ENCODE measurements at places on chromosomes 5 and 9.

DNA sequence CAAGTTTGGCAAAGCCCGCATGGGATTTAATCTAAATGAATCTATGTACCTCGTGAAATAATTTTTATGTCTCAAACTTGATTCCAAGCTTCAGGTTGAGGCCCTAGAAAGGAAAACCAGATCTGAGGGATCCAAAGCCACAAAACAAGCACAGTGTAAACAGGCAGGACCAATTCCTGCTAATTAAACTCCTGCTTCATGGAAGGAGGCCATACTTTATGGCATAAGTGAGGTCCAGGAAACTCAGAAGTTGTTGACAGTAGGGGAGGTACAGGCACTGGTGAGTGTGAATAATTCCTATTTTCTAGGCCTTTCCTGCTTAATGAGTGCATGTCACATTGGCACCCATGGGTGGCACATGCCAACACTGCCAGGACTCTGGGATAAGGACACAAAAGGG, 648.6 kb upstream of the SGCD start:
- DNase-seq: no peak

GRCh38 chr9:7165331-7165975, 407.7 kb downstream of the KDM4C start:
- DNase-seq: no peak

- no peak for DNase-seq
Measured at GRCh38 chr9:22157276-22157675, 148.2 kb upstream of the CDKN2B start.

DNA sequence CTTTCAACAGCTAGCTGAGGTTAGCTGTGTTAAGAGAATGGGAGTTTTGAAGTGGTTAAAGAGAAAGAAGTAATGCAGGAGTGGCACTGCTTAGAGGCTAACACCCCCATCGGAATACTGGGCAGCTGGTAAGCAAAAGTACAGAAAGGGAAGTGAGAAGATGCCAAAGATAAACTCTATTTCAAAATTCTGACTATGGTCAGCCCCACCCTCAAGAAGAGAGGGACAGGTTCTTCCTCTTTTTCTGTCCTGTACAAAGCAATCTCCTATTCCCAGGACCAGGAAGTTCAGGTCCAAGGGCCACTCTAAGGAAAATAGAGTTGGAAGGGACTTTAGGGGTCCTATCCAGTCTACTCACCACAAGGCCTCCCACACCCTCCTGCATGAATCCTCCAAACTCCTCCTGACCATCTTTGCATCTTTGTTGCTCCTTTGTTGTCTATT, 45.9 kb upstream of the JAK2 start:
- DNase-seq: no peak

GRCh38 chr5:157431544-157432200, 28.3 kb upstream of the NIPAL4 start:
- peak; percentile 63 for DNase-seq

GRCh38 chr5:178177569-178177968, 9.6 kb downstream of the GMCL2 start:
- no peak for DNase-seq

DNA sequence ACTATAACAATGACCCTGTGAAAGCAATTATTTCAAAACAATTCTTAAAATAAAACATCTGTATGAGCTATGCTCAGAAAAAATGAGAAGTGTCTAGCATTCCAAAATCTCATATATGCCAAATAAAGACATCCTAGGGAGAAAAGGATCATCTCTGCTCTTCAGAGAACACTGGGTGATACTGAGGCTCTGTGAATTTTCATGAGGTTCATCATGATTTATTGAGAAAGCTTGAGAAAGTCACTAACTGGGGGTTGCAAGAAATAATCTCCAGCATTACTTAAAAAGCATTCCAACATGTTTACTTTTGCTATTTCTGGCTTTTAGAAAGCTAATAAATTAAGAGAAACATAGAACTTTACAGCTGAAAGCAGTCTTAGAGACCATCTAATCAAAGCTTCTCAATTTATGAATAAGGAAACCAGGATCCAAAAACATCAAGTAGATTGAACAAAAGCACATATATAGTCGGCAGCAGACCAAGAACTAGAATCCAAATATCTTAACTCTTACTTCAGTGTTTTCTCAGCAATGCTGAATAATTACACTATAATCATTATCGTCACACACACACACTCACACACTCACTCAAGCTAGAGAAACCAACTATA, 372.8 kb downstream of the NR2F1-AS1 start:
- no peak for DNase-seq

- DNase-seq: no peak
Measured at GRCh38 chr5:171467107-171467506, 47.7 kb downstream of the FGF18 start.

GRCh38 chr5:154782812-154783592, 27.8 kb downstream of the LARP1 start:
- no peak for DNase-seq

GRCh38 chr5:143222287-143223231, 180.9 kb downstream of the NR3C1 start:
- DNase-seq: no peak

- DNase-seq: no peak
Measured at GRCh38 chr9:27468462-27469110, 55.5 kb upstream of the IFNK start.

- peak; percentile 57 for DNase-seq
Measured at GRCh38 chr5:61332851-61333320, 828 bp downstream of the ZSWIM6 start.

DNA sequence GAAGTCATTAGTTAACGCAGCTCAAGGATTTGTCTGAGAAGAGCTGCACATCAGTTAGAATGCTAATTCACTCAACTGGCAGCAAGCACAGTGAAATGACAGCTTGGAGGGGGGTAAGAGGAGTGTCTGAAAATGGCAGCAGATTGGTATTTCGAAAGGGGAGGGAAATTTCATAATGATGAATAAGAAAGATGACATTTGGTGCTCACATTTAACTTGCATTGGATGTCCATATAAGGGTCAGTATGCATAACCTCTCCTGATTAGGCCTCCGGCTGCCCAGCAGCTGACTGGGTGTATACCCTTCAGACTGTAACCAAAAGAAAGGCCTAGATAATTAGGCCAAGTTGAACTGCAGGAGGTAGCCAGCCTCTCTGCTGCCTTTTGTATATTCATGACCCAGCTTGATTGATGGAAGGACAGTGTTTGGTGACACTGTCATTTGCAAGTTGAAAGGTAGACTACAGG, 131.0 kb downstream of the PBX3 start:
- DNase-seq: no peak

- DNase-seq: no peak
Measured at GRCh38 chr5:135608361-135608760, 29.6 kb upstream of the CXCL14 start.

DNA sequence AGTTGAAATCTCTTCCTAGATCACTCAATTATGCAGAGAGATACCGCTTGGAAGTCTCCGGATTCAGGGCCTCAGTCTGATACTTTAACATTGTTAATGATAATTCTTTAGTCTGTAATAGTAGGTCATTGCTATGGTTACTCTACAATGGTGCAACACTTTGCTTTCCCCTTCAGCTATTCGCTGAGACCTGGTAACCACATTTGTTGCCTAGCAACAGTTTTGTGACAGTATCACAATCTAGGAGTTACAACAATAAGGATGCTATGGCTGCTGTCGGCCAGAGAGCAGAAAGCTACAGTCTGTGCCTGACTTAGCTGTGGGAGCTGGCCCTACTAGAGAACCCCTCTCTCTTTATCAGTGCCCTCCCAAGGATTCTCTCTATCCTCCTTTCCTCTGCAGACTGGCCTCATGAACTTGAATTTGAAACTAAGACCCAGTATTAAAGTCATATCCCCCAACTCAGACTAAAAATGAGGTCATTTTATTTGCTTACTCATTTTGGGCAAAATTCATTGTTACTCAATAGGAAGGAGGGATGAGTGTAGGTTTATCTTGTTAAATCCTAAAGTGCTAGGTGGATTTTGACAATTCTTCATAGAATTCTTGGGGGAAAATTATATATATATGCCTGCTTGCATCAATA, 39.3 kb downstream of the NR2F1 start:
- DNase-seq: no peak

- DNase-seq: no peak
Measured at GRCh38 chr5:1486271-1486670, 37.5 kb downstream of the LPCAT1 start.

GRCh38 chr5:106957336-106957735, 713.4 kb downstream of the EFNA5 start:
- DNase-seq: no peak

GRCh38 chr9:111842313-111842712, 47.6 kb upstream of the SHOC1 start:
- no peak for DNase-seq
